ENCODE measurements at places on chromosomes 2 and 18. TPM values are rescaled to one million over a fixed set of nuclear protein-coding genes. Genes with fewer than 3 reads are reported as not detected.
A peak's percentile ranks its signal among the peaks of the same experiment; 100 is the strongest.

Gene RBM43
- total RNA-seq = 13.0 TPM

- H3K36me3 ChIP-seq = no peaks in the 10 kb centered on the region
- peaks cover 7% of the 10 kb centered on the region for H3K27me3 ChIP-seq
- no peak for DNase-seq
- H3K27ac ChIP-seq = no peak overlapping the region
- H3K4me1 ChIP-seq = no peaks in the 10 kb centered on the region
- no peak overlapping the region for H3K4me3 ChIP-seq
Observed at GRCh38 chr2:75100011-75100800, 99.1 kb downstream of the TACR1 start.

DNA sequence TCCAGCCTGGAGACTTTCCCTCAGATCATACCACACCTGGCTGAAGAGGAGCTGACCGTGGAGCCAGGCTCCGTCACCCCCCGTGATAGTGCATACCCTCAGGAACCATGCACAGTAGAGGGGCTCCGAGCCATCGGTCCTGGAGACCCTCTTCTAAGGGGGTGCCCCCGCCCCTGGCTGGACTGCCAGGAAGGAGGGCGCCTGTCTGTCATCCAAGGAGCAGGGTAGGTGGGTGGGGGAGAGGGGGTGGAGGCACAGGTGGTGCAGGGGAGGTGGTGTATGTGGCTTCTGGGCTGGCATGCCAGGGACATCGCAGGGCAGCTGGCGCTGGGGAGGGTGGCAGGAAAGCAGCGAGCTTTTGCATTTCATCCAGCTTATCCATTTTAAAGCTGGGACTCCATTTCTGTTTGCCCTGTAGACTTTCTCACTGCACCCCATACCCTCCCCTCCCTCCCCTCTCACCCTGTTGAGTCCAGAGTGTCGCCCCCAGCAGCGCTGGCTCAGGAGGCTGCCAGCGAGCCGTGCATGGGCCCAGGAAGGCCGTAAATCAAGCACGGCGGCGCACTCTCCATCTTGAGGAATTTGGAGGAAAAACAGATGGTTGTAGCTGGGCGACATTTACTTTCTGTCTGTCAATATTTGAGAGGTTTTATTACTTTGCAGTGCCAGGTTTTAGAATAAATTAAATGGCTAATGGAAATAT lies 56.2 kb upstream of the HS6ST1 start:
- H3K36me3 ChIP-seq = no peaks in the 10 kb centered on the region
- DNase-seq = peak; percentile 11
- H3K4me3 ChIP-seq = no peak overlapping the region
- H3K4me1 ChIP-seq = peaks cover 15% of the 10 kb centered on the region

- no peaks in the 10 kb centered on the region for H3K36me3 ChIP-seq
- no peak overlapping the region for H3K4me3 ChIP-seq
- DNase-seq = no peak
- no peaks in the 10 kb centered on the region for H3K4me1 ChIP-seq
- H3K27me3 ChIP-seq = peaks cover 3% of the 10 kb centered on the region
- no peak overlapping the region for H3K27ac ChIP-seq
Observed at GRCh38 chr2:151102226-151102625, 159.4 kb downstream of the RBM43 start.

DNA sequence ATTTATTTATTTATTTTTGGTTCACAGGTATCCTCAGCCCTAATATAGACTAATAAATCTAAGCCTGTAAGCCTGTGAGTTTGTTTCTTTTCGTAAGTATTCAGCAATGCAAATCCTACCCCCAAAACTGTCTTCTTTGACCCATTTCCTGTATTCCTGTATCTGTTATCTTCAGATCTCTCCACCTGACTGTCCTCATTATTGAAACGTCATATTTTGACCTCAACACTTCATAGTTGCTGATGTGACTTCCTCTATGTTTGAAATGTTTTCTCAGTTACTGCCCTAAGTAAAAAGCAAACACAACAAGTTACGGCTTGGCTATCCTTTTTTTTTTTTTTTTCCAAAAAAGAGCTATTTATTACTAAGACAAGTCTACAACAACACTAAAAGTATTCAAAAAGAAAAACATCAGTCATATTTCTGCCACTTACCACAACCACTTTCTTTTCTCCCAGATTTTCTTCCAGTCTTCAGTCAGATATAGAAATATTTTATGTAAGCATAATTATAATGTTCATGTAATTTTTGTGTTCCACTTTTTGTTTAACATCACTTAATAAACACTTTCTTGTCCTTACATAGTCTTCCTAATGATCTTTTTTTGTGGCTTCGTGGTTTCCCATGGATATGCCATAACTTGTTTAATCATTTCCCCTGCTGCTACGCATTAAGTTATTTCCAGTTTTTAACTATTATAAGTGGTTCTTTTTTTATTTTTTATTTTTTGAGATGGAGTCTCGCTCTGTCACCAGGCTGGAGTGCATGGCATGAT lies 45.0 kb upstream of the EML4 start:
- no peak for DNase-seq
- no peaks in the 10 kb centered on the region for H3K27me3 ChIP-seq
- H3K4me1 ChIP-seq = peaks cover 54% of the 10 kb centered on the region
- H3K4me3 ChIP-seq = peak overlapping the region; percentile 62
- peaks cover 12% of the 10 kb centered on the region for H3K36me3 ChIP-seq

Measured in activated naive CD8-positive, alpha-beta T cell treated with anti-CD3 and anti-CD28 coated beads, Interleukin-2, amount 10 ng/mL, durations not matched to agents 7 days and 5 days (primary cell).